ENCODE measurements at places on chromosomes 6 and 20.

DNA sequence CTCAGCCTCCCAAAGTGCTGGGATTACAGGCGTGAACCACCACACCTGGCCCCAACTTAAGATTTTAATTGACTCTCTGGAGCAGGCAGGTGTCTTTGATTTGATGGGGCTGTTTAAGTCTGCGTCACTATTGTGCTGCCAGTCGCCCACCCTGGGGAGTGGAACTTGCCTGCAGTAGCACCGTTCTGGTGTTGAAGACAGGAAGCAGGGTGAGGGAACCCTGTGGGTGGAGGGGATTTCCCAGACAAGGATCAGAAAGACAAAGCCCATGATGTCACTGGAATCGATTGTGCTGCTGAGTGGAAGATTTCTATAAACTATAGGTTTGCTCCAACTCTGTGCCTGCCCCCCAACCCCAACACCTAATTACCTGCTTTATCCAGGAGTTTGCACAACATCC lies 11.0 kb downstream of the ALDH8A1 start:
- DNase-seq, result no peak

- no peak for DNase-seq
These were observed 35.4 kb downstream of the GCNT2 start for GRCh38 chr6:10556589-10556988.

GRCh38 chr6:169045486-169045885 lies 208.2 kb downstream of the THBS2 start:
- DNase-seq, result no peak

- no peak for DNase-seq
These were observed 50.4 kb downstream of the HS3ST5 start for GRCh38 chr6:114292431-114292830.

DNA sequence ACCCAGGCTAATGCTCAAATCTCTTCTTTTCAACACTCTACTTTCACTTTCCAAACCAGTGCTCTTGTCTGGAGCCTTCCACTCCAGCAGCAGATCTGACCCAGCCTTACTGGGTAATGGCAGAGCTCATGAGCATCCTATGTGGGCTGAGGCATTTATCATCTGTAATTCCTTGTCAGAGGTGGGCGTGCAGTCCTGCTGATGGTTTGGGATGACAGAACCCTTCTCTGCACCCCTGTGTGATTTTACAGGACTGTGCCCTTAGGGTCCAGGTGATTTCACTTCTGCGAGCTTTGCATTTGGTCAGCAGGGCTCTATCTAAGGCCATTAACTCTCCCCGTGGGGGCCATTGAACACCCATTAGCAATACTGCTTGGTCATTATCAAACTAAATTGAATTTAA lies 55.4 kb downstream of the LAMA4 start:
- peak; percentile 62 for DNase-seq

All from glutamatergic neuron (in vitro differentiated cells).